Activated CD4-positive, alpha-beta T cell treated with anti-CD3 and anti-CD28 coated beads, Interleukin-2, Interleukin-4, amounts not matched to agents 100 ng/mL and 50 ng/mL, durations not matched to agents 16 hours and 8 hours (primary cell): ENCODE measurements at places on chromosomes 6 and 20.

DNA sequence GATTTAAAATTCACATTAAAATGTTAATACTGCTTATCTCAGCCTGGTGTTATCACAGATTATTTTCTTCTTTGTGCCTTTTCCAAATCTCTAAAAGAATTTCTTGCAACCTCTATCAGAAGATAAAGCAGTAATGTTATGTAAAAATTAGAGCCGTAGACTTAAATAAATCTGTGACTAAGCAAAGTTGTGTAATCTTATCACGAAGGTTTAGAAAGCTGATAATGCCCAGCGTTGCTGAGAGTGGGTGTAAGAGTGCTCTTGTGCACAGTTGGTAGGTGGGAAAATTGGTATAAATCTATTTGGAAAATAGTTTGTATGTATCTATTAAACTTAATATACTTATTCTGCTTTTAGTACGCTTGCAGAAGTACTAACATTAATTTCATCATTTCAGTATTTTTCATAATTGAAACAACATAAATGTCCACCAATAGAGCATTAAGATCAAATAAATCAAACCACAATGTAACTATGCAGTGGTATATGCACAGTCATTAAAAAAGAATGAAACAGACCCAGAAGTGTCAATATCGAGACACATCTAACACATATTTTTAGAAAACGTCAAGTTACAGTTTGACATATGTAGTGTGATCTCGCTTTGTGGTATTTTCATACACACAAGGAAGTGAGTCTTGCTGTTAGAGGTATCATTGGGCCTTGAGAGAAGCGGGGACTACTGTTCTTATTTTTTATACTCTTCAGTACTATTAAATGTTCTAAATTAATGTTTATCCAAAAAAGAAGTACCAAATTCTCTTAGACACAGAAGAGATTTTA lies 54.4 kb upstream of the PBOV1 start:
- no peak for DNase-seq

GRCh38 chr20:21229163-21229562 lies 74.0 kb upstream of the XRN2 start:
- no peak for DNase-seq

DNA sequence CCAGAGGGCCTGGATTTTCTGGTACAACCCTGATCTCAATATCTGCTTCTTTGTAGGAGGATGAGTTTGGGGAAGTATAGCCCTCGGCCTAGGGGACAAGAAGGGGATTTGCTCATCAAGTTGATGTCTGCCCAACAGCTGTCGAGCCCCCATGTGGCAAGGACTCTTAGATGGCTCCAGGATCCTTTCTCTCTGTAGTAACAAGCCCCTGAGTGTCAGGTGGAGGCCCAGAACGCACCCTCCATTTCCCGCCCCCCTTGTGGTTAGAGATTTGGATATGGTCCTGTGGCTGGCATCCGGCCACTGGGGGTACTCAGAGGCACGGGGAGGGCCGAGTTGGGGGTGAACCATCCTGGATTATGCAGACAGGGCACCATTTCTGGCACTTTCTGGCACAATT lies 50.1 kb downstream of the CTCFL start:
- DNase-seq, result no peak

GRCh38 chr6:161111261-161111660 lies 119.7 kb downstream of the MAP3K4 start:
- peak; percentile 48 for DNase-seq

- no peak for DNase-seq
Observed at GRCh38 chr6:36419310-36419709, 23.3 kb downstream of the PXT1 start.

DNA sequence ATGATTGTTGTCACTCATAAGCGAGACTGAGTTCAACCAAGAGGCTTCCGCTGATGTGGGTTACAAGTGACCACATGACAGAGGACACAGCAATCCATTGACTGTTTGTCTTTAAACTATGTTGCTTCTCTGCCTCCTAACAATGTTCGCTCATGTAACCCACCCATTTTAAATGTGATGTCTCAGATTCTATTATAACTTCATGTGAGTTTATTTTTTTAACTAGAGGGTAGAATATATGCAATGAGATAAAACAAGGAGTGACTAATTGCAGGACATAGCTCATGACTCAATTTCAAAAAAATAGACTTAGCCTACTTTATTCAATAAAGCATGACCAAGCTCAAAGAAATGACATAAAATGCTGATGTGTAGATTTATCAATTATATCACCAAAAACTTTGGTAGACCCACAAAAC lies 119.2 kb upstream of the SASH1 start:
- DNase-seq, result no peak

DNA sequence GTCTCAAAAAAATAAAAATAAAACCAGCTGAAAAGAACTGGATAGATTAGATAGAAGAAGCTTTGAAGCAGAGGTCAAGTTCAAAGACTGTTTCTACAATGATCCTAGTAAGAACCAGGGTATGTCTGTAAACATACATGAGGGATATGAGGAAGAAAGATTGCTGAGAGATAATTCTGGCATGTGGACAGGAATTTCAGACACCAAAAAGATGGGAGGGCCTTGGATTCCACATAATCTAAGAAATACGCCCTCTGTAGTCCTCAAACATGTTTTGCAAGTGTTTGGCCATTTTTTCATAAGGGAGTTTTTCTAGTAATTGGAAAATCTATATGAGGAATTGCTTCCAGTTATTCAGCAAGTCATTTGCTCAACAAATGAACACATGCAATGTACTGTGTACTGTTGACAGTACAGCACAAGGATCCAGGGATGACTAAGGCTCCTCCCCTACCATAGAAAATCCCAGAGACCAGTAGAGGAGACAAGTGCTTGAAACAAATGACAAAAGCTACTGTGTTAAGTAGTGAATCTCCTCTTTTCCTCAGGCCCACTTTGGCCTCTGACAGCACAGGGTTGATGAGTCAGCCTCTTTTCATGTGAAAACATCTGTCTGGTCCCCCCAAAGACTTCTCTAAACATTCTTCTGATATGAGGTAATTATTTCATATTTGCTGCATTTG lies 795.9 kb downstream of the MAFB start:
- no peak for DNase-seq

GRCh38 chr20:49976542-49976941 lies 6.2 kb upstream of the SNAI1 start:
- DNase-seq, result no peak
